ENCODE measurements at places on chromosomes 3 and 15. TPM values are rescaled to one million over a fixed set of nuclear protein-coding genes. Genes with fewer than 3 reads are reported as not detected.

Gene MESP2
- total RNA-seq: not detected

Gene VGLL3
- 1.2 TPM for total RNA-seq

Gene NLGN1
- total RNA-seq: 59.1 TPM

GRCh38 chr3:128547368-128547987, 54.5 kb upstream of the GATA2 start:
- DNase-seq: no peak

- DNase-seq: no peak
These were observed 27.3 kb downstream of the ALDH1L1 start for GRCh38 chr3:126152901-126153694.

DNA sequence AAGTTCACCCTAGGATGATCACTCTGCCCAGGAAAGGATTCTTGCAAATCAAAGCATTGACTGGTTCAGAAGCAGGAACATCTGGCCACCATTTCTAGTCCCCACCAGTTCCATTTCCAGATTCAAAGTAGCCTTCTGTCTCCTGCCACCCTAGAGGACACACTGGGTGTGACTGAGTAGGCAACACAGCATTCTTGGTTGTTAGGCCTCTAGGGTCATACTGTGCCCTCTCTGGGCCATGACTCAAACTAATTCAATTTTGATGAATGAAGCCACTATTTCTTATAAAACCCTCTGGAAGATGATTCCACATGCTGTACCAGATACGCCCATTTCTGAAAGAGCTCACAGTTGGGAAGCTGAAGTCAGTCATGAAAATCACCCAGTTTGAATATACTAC, 69.7 kb downstream of the WDR76 start:
- no peak for DNase-seq

- DNase-seq: no peak
These were observed 78.8 kb downstream of the CLDN11 start for GRCh38 chr3:170497207-170498095.

DNA sequence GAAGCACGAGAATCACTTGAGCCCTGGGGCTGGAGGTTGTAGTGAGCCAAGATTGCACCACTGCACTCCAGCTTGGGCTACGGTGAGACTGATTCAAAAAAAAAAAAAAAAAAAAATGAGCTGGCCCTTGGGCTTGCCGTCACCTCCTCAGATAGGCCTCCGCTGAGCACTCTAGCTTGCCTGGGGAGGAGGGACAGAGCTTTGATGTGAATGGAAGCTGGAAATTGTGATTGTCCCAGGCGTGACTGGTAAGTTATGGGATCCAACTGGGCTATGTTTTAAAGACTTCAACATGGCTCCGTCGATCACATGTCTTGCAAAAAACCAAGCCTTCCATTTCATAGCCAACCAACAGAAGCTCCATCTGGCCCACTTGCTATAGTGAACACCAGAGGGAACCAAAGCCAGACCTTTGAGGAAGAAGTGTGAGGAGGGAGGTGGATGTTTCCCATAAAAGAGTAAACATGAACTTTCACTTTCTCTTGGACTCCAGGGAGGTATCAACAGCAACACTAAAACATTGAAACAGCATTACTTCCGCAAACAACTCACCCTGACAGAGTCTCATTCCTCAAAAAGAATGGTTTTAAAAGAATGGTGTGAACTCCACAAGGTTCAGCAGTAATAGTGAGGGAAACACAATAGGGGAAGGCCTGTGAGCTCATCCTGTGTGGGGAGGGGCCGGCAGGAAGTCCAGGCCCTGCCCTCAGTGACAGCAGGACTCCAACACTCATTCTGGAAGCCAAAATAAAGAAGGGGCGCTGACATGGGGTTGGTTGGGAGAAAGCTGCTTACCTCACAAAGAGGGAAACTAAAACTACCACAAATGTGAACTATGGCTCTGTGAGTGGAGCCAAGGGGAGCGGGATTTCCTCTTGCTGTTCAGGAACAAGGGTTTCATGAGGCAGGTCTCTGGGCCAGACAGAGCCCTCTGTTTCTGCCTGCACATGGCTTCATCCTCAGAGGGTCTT, 59.2 kb upstream of the IL12A start:
- peak; percentile 12 for DNase-seq

DNA sequence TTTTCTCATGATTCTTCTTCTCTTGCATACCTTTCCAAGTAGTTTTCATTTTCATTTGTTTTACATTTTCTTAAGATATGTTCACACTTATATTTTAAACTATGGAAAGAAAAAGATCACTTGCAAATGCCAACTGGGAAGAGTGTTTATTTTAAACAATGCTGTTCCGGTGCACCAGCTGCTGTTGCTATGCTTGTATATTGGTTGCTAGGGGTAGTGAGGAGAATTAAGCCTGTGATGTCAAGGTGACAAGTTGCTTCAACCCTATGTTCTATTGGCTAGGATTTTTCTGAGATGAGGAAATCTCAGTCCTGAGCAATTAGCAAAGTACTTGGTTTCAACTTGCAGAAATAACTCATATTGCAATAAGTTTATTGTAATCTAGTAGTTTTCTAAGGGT, 500.1 kb downstream of the MFSD1 start:
- no peak for DNase-seq

- no peak for DNase-seq
These were observed 161.5 kb downstream of the SMAD6 start for GRCh38 chr15:66863390-66864085.

GRCh38 chr3:12751571-12751970, 7.5 kb downstream of the TMEM40 start:
- no peak for DNase-seq

DNA sequence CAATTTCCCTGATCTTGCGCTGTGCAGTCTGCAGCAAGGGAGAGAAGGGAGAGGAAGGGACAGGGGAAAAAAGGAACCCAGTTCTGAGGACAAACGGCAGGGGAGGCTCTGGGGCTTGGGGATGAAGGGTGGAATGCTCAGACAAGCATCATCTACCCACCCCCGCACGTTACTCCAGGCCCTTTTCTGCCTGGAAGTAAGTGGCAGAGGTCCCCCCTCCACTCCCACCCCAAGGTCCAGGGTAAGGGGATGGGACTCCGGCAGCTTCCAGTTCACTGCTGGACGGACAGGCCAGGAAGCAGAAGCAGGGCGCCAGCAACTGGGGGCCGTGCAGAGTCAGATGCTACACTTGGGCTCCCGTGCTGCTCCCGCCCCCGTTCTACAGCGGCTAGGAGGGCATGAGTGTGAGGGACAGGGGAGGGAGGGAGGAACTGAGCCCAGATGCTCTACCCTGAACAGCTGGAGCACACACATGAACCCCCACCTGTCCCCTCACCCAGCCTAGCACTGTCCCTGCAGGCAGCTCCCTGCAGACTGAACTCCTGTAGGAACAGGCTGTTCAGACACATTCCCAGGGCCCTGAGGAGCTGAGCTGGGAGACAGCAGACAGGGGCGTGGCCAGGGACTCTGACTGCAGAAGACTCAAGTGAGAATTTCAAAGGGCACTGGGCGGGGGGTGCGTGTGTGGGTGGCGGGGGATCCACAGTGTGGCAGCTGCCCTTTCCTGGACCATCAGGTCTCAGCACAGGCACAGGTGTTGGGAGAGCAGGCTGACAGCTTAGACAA, 59.7 kb downstream of the SENP2 start:
- no peak for DNase-seq

GRCh38 chr3:138338811-138339210, 9.2 kb upstream of the NME9 start:
- DNase-seq: no peak

GRCh38 chr3:122101646-122102045, 46.5 kb downstream of the CD86 start:
- no peak for DNase-seq

- no peak for DNase-seq
These were observed 19.0 kb downstream of the APBA2 start for GRCh38 chr15:28904541-28905315.

DNA sequence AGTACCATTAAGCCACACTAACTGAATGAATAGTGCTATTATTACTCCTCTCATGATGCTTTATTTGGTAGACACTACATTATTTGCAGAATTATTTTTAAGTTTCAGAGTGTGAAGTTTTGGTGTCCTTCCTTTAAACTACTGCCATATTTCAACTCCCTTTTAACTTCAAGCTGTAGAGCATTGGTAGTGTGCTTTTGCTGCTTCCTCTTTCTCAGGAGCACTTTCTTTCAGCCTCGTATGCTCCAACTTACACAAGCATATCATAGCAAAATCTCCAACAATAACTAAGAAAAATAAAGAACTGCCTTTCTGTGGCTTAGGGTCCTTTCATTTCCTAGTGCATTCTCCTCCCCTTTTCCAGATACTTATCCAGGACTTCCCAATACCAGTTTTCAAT, 476.4 kb upstream of the AGTR1 start:
- no peak for DNase-seq

DNA sequence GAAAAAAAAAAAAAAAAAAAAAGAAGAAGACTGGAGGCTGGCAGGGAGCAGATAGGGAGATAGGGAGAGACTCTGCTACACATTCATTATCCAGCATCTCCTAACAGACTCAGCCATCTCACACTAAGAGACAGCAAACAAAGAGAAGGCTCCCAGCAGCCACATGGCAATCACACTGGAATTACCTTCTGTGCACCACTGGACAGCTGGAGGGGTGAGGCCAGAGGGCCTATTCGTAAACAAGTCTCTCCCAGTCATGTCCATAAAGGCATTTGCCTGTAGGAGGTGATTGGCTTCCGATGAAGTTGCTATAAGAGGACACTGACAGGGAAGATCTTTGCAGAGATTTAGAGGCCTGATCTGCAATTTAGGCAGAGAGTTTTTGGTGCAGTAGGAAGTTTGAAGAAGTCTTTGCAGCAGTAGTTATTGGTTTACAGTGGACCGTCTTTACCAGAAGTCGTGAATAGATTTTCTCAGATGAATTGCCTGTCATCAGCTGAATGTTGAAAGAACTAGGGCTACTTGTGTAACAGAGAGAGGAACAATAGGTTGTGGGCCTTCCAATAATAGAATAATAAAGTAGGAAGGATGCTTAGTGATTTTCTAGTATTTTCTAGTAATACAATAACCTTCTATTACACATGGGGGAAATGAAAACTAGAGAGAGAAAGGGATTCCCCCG, 89.7 kb downstream of the TP63 start:
- no peak for DNase-seq

DNA sequence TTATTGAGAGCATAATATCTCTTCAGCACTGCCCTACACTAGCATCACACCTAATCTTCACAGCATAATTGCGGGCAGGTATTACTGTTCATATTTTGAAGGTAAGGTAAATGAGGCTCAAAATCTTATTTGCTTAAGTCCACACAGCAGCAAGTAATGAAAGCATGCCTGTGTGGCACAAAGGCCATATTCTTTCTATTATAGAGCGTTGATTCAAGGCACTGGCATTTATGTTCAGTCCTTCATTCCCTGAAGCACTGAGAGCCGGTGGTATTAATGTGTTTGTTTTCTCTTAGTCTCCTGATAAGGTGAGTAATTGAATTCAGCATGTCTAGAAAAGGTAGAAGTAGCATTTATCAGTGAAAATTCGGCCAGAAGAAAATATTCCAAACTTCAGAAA, 231.2 kb downstream of the BBX start:
- no peak for DNase-seq

DNA sequence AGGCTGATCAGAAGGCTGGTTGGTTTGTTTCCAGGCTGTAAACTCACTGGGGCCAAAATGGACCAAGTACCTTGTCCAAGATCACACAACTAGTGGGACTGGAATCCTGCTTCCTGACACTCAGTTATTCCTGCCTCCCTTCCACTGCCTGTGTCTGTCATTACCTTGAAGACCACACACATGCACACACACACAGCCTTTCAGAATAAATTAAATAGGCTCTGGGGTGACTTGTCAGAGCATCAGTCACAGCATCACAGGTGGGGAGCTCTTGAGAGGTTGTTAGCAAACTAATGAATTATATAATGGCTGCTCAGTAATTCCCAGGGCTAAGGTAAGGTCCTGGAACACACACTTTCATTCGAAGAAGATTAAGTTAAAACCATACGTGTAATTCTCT, 231.8 kb downstream of the UACA start:
- no peak for DNase-seq

Measured in frontal cortex (tissue), 4 donors.